ENCODE measurements at places on chromosomes 11 and 22.

DNA sequence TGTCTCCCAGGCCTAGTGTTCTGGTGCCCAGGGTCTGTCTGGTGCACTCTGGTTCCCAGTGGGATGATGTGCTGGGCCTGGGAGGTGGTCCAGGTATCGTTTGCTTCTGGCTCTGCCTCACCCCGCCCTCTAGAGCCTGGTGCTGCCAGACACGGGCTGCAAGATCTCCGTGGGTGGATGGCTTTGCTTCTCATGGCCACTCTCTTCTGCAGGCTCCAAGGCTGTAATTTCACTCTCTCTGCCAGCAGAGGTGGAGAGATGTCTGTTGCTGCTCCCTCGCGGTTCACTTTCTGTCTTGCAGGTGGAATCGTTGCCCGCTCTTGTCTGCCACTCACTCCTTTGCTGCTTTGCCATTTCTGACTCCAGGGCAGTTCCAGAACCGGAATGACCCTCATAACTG lies 13.4 kb downstream of the NADSYN1 start:
- DNase-seq = no peak

DNA sequence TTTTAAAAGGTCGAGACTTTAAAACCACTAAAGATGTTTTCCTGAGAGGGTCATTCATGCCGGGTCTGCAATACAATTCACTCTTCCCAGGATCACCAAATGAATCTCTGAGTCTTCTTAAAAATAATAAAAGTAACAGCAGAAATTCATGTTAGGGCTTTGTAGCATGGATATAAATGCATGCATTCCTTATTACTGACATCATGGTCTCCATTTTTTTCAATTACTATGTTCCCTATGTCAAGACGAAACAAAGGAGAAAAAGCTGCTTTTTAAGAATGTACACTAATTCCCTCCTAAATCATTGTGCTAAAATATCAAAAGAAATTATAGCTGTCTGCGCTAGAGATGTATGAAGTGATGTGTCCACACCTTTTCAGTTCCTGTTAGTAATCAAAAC lies 789.9 kb upstream of the LRRC4C start:
- no peak for DNase-seq

DNA sequence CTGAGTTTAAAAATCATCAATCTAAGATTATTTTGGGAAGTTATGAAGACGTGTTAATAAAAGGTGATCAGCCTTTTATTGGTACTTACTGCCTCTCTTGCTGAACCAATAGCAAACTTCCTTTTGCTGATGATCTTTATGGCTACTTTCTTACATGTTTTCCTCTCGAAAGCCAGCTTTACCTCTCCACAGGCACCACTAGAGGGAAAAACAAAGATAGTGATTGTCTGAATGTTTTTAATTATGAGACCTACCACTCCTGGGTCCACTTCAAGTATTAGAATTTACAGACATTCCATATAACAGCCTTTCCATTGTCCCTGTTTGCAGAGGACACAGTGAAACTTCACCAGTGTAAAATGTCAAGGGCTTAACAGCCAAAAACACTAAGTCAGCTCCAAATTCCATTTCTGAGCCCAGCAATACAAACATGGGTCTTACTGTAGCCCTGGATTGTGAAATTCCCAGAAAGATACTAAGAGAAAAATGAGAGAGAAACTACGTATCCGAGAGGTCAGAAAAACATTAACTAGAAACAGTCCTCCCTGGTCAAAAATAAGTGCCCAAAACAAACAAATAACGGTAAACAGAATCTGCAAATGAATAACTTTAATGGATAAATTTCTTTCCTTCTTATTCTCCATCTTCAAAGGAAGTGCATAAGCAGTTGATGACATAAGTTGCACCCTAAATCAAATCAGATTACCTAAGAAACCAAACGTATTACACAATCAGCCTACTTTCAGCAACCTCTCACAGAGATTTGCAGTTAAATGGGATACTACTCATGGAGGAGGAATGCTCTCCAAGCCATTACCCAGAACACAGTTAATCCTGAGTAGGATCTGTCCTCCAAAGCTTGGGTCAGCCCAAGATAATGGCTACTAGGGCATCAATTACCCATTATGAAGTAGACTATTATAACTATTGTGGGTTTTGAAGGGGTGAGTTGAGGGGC lies 29.5 kb downstream of the CHEK2 start:
- DNase-seq = no peak

DNA sequence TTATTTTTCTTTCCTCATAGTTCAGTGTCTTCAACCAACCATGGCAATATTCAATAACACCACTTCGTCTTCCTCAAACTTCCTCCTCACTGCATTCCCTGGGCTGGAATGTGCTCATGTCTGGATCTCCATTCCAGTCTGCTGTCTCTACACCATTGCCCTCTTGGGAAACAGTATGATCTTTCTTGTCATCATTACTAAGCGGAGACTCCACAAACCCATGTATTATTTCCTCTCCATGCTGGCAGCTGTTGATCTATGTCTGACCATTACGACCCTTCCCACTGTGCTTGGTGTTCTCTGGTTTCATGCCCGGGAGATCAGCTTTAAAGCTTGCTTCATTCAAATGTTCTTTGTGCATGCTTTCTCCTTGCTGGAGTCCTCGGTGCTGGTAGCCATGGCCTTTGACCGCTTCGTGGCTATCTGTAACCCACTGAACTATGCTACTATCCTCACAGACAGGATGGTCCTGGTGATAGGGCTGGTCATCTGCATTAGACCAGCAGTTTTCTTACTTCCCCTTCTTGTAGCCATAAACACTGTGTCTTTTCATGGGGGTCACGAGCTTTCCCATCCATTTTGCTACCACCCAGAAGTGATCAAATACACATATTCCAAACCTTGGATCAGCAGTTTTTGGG lies at the start of gene OR51T1:
Gene OR51T1 (plus strand): TSS at position 41 of the 641 bp plus-strand sequence. CDS start 0 bp downstream, at position 41.
- no peak for DNase-seq

DNA sequence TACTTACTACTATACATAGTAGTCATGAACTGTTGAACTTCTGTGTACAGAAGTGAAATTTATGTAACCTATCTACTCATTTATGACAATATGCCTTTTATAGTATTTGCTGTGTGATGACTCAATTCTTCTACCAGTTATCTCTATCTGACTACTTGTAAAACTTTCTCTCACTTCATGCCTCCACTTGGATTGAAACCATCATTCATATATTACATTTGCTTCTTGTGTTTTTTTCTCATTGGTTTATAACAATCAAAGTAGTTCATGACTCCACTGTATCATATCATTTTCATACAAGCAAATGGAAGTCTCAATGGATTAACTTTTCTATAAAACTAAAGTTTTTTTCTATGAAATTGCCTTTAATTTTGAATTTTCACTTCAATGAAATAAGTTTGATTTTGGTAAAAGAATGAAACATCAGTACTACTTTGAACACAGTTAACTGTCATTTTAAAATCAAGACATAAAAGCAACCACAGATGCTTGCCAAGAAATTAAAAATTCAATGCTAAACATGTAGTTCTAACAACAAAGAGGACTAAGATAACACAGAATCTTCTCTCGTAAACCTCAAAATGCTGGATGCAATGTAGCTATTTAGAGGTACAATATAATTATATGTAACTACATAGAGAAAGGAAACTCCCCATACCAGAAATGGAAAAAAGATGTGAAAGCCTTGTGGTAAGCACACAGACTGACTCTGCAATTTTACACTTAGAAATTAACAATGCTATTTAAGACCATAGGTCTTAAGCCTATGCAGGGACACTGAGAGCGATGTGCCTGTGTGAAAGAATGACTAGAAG lies 27.6 kb upstream of the EXPH5 start:
- no peak for DNase-seq

DNA sequence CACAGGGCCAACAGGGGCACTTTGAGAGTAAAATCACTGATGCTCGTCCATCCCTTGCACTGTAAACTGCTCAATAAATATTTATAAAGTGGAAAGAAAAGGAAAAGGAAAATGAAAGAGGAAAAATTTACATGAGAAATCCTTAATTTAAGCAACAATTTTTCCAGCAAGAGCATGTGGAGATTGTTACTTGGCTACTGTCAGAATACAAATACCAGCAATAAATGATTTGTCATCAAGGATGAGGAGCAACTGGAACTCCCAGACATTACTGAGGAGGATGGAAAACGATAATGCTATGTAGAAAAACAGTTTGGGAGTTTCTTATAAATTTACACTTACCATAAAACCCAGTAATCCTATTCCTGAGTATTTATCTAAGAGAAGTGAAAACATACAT lies 123.0 kb downstream of the SGSM3 start:
- no peak for DNase-seq

Measured in NCI-H2081 treated with DMSO at 0.1 percent for 48 hours (cell line).